ENCODE measurements at places on chromosomes 5 and 9.

DNA sequence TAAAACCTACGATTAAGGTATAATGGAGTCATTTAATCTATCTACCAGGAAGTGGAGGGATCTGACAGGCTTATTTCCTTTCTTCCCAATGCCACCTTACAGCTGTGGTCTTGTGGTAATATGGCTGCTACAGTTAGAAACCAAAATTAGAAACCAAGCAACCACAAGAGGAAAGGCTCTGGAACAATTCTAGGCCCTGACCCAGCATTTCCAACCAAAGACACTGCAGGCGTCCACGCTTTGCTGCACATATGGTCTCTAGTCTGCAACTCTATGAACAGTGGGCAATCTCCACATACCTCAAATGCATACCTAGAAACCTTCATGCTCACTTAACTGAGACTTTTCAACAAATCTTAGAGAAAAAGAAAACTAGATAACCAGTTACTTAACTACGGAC is 339.1 kb downstream of the NFIB start:
- DNase-seq: no peak
- no peaks in the 10 kb centered on the region for H3K36me3 ChIP-seq
- no peak overlapping the region for H3K4me3 ChIP-seq

DNA sequence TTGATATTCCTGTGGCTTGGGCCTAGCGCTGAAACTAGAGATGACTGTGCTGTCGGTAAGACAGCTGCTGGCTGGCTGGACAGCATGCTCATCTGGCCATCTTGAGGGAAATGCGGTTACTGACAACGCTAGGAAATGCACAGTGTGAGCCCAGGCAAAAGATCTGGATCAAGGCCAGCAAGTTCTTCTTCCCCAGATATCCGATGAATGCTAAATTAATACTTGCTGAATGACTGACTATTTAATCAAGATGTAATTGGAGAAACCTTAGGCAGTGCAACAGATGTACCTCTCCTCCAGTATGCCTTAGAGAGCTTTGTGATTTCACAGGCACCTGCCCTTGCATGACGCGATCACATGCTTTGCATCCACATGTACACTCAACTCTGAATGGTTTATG is 659.1 kb downstream of the EFNA5 start:
- no peak overlapping the region for H3K4me3 ChIP-seq
- no peak overlapping the region for H3K27ac ChIP-seq
- no peaks in the 10 kb centered on the region for H3K27me3 ChIP-seq

DNA sequence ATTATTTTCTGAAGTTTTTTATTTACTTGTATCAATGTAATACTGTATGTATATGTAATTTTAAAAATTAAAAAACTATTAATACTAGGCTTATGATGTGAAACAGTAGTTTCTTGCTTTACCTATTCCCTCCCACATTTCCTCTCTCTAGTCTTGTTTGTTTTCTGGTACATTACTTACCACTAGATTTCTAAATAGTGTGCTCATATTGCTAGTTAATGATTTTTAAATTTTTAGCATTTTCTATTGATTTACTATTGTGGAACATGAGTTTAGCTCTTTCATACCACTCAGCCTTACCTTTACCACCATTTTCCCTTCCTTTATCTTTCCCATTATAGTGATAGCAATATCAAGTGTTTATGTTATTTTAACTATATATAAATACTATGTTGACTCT is 39.3 kb downstream of the UBE2R2 start:
- H3K27me3 ChIP-seq: no peaks in the 10 kb centered on the region
- H3K4me1 ChIP-seq: peaks cover 5% of the 10 kb centered on the region

GRCh38 chr9:30140407-30140806 is 2244.0 kb upstream of the ACO1 start:
- no peaks in the 10 kb centered on the region for H3K27me3 ChIP-seq
- no peak overlapping the region for H3K27ac ChIP-seq
- no peak for DNase-seq
- no peak overlapping the region for H3K4me3 ChIP-seq
- no peaks in the 10 kb centered on the region for H3K4me1 ChIP-seq

DNA sequence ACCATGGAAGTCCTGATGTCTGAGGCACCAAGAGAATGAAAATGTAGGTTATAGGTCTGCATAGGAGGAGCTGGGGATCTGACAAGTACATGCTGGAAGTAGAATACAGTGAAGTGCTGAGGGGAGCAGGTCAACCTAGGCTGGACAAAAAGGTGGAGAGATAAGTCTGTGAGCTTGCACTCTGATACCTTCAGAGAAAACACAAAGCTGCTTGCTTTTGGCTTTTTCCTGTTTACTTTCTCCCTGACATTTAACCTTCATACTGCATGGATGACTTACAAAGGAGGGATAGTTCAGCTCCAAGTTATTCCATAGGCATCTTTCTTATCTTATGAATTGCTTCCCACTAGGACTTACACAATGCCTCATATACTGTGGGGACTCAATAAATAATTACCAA is 256.7 kb upstream of the NREP start:
- no peaks in the 10 kb centered on the region for H3K36me3 ChIP-seq
- no peak overlapping the region for H3K27ac ChIP-seq
- H3K4me1 ChIP-seq: no peaks in the 10 kb centered on the region
- DNase-seq: no peak
- H3K27me3 ChIP-seq: no peaks in the 10 kb centered on the region
- H3K4me3 ChIP-seq: no peak overlapping the region

DNA sequence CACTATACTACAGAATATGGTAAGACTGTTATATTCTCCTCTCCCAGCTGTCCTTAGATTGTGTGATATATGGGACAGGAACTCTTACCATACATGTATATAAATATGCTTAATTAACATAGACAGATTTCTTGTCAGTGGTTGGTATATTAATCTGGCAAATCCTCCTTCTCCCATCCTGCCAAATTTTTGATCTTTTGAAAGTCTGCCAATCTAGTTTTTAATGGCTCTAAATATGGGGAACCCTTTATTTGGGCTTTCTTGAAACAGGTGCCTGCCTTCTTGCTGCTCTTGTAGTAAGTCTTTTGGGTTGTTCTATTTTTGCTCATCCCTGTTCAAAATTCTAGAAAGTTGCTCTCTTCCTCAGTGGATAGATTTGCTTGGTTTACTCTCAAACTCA is 63.5 kb downstream of the SPATA31D1 start:
- no peaks in the 10 kb centered on the region for H3K27me3 ChIP-seq
- H3K4me1 ChIP-seq: no peaks in the 10 kb centered on the region
- no peak for DNase-seq
- H3K27ac ChIP-seq: no peak overlapping the region

DNA sequence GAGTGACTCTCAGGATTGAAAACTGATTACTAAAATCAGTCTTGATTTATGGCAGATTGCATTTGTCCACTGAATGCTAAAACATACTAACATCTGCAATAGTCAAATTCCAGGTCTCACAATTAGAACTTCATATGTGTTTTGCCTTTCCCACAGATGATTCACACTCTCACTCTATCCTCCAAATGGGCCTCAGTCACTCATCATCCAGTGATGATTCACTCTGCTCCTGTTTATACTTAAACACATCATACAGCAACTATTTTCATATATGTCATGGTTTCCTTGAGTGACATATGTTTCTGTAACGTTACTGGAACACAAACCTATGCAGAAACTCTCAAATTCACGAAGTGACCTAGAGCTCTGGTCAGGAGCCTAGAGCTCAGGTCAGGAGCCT is 512.9 kb downstream of the HINT1 start:
- no peaks in the 10 kb centered on the region for H3K4me1 ChIP-seq
- no peaks in the 10 kb centered on the region for H3K36me3 ChIP-seq
- H3K27ac ChIP-seq: no peak overlapping the region
- no peaks in the 10 kb centered on the region for H3K27me3 ChIP-seq

GRCh38 chr9:109910671-109911518 is 130.9 kb downstream of the PALM2AKAP2 start:
- no peak overlapping the region for H3K27ac ChIP-seq
- no peaks in the 10 kb centered on the region for H3K27me3 ChIP-seq
- no peaks in the 10 kb centered on the region for H3K36me3 ChIP-seq
- no peak for DNase-seq

DNA sequence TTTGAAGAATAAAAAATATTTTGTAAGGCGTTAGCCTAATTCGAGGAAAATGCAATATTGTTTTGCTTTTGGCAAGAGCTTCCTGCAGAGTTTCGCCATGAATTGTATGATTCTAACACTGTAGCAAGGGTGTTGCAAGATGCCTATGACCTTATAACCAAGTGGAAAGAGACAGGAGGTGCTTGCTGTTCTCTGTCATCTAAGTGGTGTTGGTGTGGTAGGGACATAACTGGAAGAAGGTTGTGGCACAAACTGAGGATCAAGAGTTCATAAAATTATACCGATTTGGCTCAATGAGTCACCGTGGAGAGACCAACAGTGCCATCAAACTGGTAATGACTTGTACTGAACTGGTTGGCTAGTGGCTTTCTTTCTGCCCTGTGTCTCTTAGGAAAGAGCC is 6.3 kb downstream of the STC2 start:
- peaks cover 70% of the 10 kb centered on the region for H3K36me3 ChIP-seq
- no peaks in the 10 kb centered on the region for H3K27me3 ChIP-seq
- H3K27ac ChIP-seq: no peak overlapping the region
- H3K4me3 ChIP-seq: no peak overlapping the region
- peaks cover 40% of the 10 kb centered on the region for H3K4me1 ChIP-seq

GRCh38 chr5:57987552-57987951 is 472.3 kb downstream of the PLK2 start:
- no peaks in the 10 kb centered on the region for H3K4me1 ChIP-seq
- H3K4me3 ChIP-seq: no peak overlapping the region
- no peak for DNase-seq
- H3K36me3 ChIP-seq: no peaks in the 10 kb centered on the region
- H3K27me3 ChIP-seq: no peaks in the 10 kb centered on the region

- no peak overlapping the region for H3K27ac ChIP-seq
- no peak overlapping the region for H3K4me3 ChIP-seq
- no peaks in the 10 kb centered on the region for H3K4me1 ChIP-seq
- DNase-seq: no peak
- H3K36me3 ChIP-seq: no peaks in the 10 kb centered on the region
Observed at GRCh38 chr5:1876660-1877064, 6.1 kb downstream of the IRX4 start.

GRCh38 chr5:9596171-9596780 is 33.9 kb downstream of the TAS2R1 start:
- no peaks in the 10 kb centered on the region for H3K4me1 ChIP-seq
- H3K27me3 ChIP-seq: no peaks in the 10 kb centered on the region
- no peaks in the 10 kb centered on the region for H3K36me3 ChIP-seq

GRCh38 chr9:34687276-34688030 is 3.6 kb downstream of the CCL19 start:
- H3K27me3 ChIP-seq: no peaks in the 10 kb centered on the region
- peaks cover 6% of the 10 kb centered on the region for H3K4me1 ChIP-seq
- H3K36me3 ChIP-seq: no peaks in the 10 kb centered on the region
- no peak overlapping the region for H3K27ac ChIP-seq

- DNase-seq: no peak
- H3K27ac ChIP-seq: no peak overlapping the region
- H3K4me3 ChIP-seq: no peak overlapping the region
- H3K27me3 ChIP-seq: no peaks in the 10 kb centered on the region
- no peaks in the 10 kb centered on the region for H3K36me3 ChIP-seq
Observed at GRCh38 chr9:81474792-81475191, 214.6 kb downstream of the TLE1 start.

DNA sequence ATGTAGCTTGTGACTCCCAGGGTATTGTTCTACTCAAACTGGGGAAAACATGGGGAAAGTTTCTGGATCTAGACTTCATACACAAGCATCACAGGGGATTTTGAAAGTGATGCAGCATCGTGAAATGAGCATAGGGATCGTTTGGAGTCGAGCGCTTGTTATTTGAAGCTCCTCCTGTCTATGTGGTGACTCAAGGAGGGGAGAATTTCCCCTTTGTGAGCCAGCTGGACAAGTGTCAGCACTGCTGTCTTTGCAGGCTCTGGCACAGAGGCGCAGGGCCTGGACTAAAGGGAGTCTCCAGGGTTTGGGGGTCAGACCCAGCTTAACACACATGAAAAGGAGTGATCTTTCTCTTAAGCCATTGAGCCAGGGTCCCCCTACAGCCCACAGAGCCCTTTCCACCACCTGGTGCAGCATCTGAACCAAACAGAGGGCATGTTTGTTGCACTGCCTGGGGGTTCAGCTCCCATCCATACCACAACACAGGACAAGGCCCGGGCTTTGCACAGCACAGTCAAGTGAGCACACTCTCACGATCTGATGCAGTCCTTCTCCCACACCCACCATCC is 51.0 kb downstream of the IRF1 start:
- no peaks in the 10 kb centered on the region for H3K27me3 ChIP-seq
- peak overlapping the region; percentile 45 for H3K27ac ChIP-seq
- peaks cover 90% of the 10 kb centered on the region for H3K4me1 ChIP-seq
- no peak overlapping the region for H3K4me3 ChIP-seq
- H3K36me3 ChIP-seq: peaks cover 34% of the 10 kb centered on the region
- DNase-seq: no peak

DNA sequence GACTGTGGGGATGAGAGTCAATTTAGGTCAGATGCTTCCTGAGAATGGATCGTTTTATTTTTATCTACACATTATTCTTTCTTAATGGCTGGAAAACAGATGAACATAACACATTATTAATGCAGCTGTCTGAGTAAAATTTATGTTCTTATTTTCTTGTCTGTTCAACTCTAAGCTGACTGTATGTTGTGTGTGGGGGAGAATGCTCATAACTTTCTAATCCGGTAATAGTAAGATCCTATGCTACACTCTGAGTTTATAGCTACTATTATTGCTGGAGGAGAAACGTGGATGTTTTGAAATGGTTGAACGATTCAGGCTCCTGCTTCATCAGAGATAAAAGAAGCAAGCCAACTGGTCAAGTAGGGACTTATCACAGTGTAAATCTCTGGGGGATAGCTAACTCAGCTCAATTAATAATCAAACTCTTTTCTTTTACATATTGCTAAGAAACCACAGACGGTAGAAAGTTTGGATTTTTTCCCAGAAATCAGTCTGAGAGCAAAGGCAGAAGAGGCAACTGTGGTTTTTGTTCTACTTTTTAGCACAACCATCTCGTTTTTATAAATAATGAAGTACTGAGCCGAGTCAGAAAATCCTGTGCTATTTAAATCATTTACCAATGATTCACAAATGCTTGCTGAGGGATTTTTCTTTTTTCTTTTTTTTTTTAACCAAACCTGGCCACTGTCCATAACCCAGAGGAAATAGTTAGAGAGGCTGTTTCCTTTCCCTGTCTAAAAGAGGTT is 265.0 kb upstream of the FAM174A start:
- no peaks in the 10 kb centered on the region for H3K4me1 ChIP-seq
- H3K27me3 ChIP-seq: no peaks in the 10 kb centered on the region
- no peak overlapping the region for H3K27ac ChIP-seq
- H3K4me3 ChIP-seq: no peak overlapping the region

DNA sequence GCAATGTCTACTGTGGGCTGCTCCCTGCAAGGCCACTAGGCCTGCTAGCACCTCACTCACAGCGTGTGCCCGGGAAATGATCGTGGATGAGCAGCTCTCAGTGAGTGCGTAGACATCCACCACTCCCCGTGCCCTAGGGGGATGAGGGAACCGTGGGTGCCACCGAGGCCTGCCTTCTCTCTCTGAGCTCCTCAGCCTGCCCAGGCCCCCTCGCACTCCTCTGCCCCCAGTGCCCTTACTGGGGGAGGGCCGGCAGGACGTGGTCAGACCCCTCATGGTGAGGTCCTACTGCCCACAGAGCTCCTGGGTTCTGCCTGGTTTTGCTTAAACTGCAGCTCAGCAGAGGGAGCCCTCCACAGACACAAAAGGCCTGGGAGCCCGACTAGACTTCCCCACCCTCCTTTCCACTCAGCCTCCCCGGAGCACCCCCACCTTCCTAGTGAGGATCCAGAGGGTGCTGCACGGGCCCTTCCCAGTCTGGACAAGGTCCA is 220.0 kb downstream of the CACNA1B start:
- no peaks in the 10 kb centered on the region for H3K27me3 ChIP-seq
- no peak overlapping the region for H3K4me3 ChIP-seq
- H3K4me1 ChIP-seq: no peaks in the 10 kb centered on the region
- H3K27ac ChIP-seq: no peak overlapping the region

GRCh38 chr5:91101600-91102379 is 281.3 kb downstream of the ARRDC3 start:
- no peak overlapping the region for H3K27ac ChIP-seq
- DNase-seq: peak; percentile 25
- H3K4me3 ChIP-seq: no peak overlapping the region
- peaks cover 12% of the 10 kb centered on the region for H3K27me3 ChIP-seq
- no peaks in the 10 kb centered on the region for H3K36me3 ChIP-seq

All from activated T-helper 1 cell treated with anti-CD3 and anti-CD28 coated beads, Interleukin-12 subunit alpha, Interleukin-12 subunit beta, Interleukin-2, Interleukin-4 antibody, amounts not matched to agents 30 ng/mL and 10 ng/mL and 1 ng/mL, durations not matched to agents 14 hours and 24 hours and 36 hours (primary cell).